ENCODE measurements at places on chromosomes 5 and 9.

- DNase-seq, result no peak
Observed at GRCh38 chr5:92581249-92581648, 999.8 kb downstream of the NR2F1-AS1 start.

GRCh38 chr5:123810746-123811340 is 298.9 kb downstream of the CSNK1G3 start:
- no peak for DNase-seq

DNA sequence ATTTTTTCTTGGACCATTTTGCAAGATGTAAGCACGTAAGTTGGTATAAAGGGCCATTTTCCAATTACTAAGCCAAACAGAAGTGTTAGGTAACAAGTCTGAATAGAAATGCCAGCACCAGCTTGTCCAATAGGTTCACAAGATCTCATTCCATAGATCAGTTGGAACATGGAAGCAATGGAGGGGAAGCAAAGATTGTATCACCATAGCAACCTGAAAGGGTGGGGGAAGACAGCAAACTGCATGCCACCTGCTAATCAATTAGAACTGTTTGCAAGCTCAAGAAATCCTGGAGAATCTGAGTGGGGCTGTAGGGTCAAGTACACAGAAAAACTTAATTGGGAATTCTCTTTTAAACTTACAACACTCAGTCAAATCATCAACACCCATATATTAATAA is 264.9 kb upstream of the EFNA5 start:
- DNase-seq, result no peak

DNA sequence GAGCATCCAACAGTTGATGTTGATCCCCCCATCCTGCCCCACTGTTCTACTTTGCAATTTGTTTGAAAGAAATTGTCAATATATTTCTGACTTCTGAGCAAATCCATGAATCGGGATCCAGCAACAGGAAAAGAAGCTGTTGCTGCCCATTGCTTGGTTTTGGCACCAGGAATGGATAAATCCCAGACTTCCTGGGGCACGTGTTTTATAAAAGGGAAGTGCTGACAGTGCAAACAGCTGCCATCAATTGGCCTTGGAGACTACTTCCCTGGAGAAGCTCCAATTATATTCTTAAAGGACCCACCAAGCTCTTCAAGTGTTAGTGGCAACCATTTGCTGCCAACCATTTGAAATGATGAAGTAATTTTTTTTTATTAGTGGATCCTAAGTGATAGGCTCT is 13.7 kb downstream of the STK32A start:
- DNase-seq, result no peak

- no peak for DNase-seq
Observed at GRCh38 chr5:112264666-112265065, 154.4 kb downstream of the EPB41L4A start.

DNA sequence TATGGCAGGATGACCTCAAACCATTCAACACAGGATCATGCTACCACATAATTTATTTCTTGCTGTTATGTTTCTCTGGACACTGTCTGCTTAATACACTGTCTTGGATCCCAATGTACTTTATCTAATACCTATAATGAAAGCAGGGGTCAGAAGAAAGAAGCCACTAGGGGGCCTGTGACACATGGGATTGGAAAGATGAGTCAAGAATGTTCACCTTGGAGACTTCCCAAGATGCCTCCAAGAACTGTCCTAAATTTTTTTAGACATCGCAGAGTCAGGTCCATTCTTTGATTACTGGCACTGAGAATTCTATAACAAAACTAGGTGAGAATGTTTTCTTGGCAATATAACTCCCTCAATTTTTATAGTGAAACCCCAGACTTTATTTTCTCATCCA is 305.8 kb upstream of the SMARCA2 start:
- DNase-seq, result peak; percentile 11

- DNase-seq, result no peak
Observed at GRCh38 chr9:136093346-136093986, 1.6 kb downstream of the NACC2 start.

DNA sequence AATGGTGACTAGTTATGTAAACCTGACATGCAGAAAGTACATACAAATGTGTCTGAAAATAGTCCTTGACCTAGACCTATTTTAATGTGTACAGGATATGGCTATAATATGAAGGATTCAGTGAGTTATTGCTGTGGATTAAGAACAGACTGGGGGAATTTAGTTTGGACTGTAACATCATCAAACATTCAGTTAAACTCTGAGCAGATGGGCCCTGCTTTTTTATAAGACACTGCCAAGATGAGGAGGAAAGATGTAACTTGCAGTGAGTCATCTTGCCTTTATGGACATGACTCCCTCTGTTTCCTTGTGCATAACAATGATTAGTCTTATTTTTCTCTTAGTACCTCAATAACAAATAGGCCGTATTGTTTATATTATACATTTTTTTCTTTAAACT is 12.2 kb downstream of the PPP3R2 start:
- no peak for DNase-seq

GRCh38 chr9:128153060-128153946 is 4.0 kb downstream of the LCN2 start:
- DNase-seq, result no peak
